ENCODE measurements at places on chromosomes 7 and 10.

DNA sequence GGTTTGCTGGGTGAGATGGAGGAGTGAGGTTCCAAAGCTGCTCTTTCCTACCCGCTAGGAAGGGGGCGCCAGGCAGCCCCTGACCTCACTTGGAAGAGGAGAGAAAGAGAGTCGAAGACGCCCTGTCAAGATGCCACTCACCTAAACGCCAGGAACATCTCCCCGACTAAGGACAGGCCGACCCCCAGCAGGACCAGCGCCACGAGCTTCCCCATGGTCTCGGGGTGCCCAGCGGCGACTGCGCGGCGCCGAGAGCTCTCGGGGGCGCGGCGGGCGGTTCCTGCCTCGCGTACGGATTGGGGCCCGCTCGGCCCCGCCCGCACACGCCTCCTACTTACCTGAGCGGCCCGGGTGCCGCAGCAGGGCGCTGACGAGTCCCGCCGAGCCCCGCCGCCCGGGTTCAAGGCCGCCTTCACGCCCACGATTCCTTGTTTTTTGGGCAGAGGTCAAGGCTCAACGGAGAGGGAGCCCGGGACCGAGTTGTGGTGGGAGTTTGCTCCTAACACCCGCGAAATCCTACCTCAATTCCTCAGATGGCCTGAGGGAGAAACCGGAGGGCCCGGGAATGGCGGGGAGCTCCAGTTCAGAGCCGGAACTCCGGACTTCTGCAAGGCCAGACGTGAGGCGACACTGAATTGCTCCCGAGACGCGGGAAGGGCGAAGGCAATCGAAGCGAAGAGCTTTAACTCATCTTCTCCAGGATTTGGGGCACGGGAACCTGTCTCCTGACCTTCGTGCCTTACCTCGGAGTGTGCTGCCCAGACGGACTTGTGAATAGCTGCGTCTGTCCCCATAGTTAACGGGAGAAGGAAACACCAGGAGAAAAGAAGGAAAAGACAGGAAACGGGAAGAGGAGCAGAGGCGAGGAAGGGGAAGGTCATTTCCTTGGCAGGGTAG, at the start of gene PON3:
Gene PON3, minus strand, starts transcription at position 240 of the 897 bp plus-strand sequence. Its CDS starts 25 bp downstream, at position 215.
- DNase-seq, result no peak

DNA sequence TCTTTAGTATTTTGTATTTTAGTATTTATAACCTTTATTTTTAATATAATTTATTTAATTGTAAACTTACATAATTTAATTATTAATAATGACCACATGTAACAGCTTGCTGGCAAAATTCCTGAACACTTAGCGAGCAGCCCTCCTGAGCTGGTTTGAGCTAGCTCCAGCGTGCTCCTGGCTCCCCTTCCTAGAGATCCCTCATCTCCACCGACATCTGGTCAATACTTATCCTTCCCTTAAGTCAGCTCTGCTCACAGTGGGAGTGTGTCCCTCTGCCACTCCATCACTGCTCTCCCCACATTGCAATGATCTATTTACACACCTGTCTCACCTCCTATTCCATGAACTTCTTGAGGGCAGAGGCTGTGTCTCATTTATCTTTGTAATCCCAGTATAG, 20.6 kb upstream of the TBXAS1 start:
- no peak for DNase-seq

DNA sequence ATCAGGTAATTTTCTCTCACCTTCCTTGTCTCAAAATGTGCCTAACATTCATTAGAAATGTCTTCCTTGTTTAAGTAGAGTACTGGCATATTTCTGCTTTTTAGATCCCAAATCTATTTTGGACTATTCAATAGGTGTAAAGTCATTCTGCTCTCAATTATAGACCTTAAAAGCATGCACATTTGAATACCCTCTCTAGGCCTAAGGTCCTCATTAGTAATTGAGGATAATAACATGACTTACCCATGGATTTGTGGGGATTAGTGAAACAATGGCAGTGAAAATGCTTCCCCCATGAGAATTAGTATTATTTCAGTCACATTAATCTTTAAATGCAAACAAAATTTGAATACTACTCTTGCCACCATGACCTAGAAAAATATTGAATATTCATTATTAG, 1073.0 kb upstream of the CELF2 start:
- DNase-seq, result no peak

DNA sequence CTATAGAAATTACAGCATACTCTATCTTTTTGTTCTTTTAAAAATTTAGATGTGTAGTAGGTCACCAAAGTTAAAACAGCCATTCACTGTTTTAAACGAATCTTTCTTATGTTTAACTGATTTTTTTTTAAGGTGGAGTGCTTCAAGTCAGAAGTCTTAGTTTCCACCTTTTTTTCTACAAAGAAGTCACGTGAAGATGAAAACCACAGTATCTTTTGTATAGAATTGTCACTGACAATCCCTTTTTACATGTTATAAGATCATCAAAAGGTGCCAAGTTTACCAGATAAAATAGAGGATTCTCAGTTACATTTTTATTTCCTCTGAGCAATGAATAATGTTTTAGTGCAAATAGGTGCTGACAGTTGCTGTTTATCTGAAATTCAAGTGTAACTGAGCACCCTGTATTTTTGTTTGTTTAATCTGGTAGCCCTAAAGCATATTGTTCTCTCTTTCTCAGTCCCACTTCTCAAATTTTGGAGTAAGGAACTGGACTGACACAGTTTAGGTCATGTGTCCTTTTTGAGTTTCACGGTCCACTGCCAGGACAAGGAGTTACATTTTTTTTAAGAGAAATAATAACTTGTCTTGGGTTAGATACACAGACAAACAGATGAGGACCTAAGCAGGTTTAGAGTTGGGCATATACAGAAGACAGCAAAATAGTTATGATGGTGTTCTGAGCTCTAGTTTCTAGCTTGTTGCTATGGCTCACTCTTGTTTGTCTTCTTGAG, 233.2 kb upstream of the MBL2 start:
- no peak for DNase-seq

DNA sequence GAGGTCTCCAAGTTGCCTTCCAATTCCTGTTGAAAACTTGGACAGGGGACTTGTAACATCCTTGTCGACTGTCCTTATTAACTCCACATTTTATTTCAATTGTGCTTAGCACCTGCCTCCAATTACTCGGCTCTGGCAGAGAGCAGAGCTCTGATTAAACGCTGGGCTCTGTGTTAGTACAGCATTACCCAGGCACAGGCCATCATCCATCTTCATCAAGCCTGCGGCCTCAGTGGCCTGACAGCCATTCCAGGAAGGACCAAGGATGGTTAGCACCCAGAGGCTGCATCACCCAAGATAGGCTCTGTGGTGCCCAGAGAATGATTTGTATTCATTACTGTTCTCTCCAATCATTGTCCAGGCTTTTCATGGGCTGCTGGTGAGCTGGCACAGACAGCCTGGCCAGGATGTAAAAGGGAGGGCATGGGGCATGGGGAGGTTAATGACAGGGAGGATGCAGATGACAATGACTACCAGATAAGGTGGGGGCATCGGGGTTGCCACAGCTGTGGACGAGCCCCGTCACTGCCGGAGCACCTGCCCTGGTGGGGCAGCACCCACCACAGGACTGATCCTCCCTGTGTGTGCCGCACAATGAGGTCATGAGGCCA, 123.3 kb downstream of the PTPN20 start:
- no peak for DNase-seq

DNA sequence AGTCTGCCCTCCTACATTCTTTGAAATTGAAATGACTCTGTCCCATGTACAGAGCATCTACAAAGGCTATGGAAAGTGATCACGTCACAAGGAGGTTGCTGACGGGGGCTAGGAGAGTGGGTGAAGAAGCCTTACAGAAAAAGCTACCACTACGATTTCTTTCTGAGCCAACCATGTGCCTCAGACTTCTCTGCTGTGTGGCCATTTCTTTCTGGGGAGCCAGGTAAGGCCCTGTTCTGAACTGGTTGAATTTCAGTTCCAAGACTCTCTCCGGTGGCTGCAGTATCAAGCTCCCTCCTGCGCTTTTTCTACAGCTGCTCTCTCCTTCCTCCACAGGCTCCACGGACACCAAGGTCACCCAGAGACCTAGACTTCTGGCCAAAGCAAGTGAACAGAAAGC, 112.5 kb upstream of the PRSS1 start:
- no peak for DNase-seq

DNA sequence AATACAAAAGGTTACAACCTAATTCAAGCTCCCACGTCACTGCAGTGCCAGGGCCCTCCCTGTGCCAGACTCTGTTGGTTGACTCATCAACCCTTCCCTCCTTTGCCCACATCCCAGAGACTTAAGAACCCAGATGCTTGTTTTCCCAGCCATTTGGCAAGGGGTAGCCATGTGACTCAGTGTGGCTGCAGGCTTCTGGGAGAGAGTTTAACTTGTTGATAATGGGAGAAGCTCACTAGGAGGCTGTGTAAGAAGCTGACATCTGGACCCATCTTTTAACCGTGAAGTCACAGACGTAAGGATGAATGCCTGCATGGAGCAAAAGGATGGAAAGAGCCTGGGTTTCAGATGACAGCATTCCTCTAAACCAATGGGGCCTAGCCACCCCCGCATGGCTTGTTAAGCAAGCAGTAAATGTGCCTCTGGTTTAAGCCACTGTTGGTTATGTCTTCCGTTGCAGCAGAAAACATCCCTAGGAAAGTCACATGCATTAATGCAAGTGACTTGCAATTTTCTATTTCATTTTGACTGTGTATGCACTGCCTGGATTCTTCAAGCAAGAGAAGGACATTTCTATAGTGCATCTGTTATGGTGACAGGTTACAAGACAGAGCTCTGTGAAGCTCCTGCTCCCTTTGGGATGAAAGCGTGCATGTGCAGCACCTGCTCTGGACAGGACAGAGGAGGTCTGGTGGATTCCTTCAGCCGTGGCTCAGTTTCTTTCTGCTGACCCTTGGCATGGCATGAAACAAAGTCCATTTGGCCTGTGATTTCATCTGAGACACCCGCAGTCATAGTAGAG, 57.5 kb upstream of the CREB5 start:
- DNase-seq, result no peak
